ENCODE measurements at places on chromosomes 12 and 14.

GRCh38 chr14:37589715-37590427 lies 5.2 kb downstream of the FOXA1 start:
- peak; percentile 42 for DNase-seq

DNA sequence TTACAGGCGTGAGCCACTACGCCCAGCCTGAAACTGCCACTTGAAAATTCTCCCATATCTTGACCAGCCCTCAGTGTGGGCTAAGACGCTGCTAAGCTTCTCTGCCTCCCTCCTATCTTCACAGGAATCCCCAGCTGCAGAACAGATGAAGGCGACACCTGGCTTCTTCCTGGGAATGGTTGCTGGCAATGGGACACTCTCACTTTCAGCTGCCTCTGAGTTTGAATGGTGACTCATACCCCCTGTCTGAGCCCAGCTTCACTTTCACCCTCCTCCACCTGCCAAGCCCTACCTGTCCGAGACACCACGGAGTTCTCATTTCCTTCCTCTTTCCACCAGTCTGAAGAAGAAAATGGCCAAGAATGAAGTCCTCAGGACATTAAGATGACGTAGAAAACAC lies 18.3 kb upstream of the VASH1 start:
- DNase-seq = no peak

DNA sequence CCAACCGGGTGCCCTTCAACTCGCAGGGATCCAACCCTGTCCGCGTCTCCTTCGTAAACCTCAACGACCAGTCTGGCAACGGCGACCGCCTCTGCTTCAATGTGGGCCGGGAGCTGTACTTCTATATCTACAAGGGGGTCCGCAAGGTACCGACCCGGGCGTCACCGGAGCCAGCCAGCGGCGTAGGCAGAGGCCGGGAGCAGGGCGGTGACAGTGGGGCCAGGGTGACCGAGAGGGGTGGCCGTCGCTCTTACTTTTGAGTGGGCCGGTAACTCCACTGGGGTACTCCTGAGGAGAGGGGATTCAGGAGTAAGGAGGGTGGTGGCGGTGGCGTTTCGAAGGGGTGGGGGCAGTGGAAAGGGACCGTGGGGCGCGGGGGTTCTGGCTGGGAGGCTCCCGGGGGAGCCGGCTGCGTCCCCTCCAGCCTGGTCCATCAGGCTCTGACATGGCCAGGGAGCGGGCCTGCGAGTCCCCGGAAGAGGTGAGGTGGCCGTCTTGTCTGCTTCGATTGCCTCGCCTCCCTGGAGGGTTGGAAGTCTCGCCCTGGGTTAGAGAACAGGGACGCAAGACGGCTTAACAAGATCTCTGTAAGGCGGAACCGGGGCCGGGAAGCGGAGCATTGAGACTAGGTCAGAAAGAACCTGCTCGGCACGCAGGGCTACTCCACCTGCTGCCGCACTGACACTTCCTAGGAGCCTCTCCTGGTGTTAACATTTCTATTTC lies 491 bp downstream of the WDR20 start:
- DNase-seq = no peak

DNA sequence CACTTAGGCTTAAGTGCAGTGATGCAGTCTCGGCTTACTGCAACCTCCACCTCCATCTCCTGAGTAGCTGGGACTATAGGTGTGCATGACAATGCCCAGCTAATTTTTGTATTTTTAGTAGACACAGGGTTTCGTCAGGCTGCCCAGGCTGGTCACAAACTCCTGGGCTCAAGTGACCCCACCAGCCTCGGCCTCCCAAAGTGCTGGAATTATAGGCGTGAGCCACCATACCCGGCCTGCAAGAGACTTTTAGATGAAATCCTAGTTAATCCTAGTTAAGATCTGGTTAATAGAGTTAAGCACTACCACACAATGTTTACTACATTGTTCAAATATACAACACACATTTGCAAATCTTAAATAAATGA lies 196.5 kb upstream of the AMIGO2 start:
- DNase-seq = no peak

GRCh38 chr12:124286414-124286813 lies 8.5 kb upstream of the RFLNA start:
- DNase-seq = peak; percentile 2

GRCh38 chr12:111304642-111305071 lies 64.2 kb downstream of the PHETA1 start:
- DNase-seq = no peak

GRCh38 chr14:61258985-61259384 lies 22.2 kb downstream of the TMEM30B start:
- DNase-seq = no peak

DNA sequence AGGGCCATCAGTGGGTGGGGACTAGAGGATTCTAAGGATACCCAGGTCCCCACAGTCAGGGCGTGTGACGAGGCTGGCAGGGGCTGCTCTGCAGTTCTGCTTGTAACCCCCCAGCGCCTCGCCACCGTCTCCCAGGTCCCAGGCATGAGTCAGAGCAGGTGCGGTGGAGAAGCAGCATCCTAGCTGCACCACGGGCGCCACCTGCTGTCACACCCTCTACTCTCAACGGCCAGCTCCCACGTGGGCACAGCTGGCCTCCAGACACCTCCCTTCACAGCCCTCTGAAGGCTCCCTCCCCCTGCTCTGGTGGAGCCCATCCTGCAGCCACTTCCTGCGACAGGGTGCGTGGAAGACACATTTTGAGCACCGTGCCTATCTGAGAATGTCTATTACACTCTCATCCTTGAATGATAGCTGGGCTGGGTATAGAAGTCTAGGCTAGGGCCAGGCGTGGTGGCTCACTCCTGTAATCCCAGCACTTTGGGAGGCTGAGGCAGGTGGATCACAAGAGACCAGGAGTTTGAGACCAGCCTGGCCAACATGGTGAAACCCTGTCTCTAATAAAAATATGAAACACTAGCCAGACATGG lies 6.9 kb upstream of the NUDT14 start:
- DNase-seq = no peak

DNA sequence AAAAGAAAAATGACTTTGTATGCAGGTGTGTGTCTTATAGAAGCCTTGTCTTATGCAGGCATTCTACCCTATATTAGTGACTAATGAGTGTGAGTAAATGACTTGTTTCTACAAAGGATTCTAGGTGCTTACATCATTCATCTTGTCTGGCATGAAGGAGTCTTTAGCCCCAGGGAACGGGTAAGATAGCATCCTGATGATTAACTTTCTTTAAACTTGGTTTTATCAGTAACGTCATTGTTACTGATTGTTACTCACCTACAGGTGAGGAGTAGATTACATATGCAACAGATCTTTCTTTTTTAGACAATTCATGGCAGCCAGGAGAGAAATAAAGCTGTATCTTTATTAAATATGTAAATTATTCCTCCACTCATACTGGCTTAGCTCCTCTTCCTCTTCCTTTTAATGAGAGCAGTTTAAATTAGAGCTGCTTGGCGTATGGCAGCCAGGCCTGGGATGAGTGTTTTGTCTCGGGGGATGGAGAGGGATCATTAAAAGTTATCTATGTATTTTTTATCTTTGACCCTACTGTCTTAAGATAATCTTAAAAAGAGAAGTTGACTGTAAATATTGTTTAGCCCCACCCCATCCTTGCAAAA lies 57.2 kb upstream of the ATP2A2 start:
- DNase-seq = no peak

- no peak for DNase-seq
Measured at GRCh38 chr12:118098911-118099671, 4.7 kb downstream of the VSIG10 start.

- no peak for DNase-seq
Measured at GRCh38 chr12:54385251-54385914, 850 bp upstream of the ZNF385A start.

- no peak for DNase-seq
Measured at GRCh38 chr12:26736563-26737486, 96.2 kb downstream of the ITPR2 start.

- no peak for DNase-seq
Measured at GRCh38 chr12:57521525-57522010, 1.1 kb upstream of the MBD6 start.

DNA sequence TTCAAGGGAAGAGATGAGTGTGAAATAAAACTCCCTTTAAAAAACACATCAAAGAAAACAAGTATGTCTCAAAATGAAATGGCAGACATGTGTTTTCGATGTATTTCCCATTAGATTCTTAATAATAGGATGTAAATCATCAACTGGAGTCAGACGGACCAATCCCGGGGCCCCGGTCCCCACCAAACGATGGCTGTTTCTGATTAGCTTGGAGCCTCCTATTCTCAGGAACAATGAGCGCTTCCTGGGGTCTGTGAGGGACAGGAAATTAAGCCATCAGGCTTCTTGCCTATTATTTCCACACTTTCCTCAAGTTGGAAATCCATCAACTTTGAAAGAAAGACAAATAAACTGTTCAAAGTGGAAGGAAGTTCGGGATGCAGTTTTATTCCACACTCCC lies 179.4 kb downstream of the EFCAB11 start:
- no peak for DNase-seq

- DNase-seq = no peak
Measured at GRCh38 chr12:6072302-6072752, 52.1 kb downstream of the VWF start.

DNA sequence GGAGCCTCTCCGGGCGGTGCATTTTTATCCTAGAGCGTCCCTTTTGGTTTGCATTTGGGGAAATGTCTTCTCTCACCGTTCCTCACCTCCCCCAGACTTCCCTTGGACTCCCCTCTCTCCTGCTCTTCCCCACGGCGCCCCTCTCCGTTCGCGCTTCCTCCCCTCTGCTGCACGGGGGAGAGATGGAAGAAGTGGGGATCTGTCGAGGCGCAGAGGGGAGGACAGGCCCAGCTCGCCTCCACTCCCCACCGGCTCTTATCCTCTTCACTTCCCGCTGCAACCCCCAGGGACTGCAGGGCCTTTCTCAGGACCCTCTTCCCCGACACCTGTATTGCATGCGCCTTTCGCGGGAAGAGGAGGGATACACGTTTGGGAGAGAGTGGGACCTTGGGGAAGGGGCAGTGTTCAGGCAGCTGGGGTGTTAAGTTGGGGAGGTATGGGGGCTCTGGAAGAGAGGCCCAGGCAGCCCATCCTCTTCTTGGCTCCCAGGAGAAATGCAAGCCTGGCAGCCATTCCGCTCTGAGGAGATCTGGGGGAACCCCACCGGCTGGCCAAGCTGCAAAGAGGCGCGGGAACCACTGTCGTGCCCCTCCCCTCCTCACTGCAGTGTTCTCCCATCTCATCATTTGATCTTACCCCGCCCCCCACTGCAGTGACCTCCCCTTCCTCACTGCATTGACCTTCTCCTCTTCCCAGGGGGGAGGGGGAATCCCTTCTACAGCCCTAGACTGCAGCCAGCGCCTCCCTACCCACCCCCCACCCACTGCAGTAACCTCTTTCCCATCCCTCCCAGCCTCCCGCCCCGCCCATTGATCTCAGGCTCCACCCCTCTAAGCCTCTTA lies 788 bp downstream of the ENO2 start:
- DNase-seq = no peak

DNA sequence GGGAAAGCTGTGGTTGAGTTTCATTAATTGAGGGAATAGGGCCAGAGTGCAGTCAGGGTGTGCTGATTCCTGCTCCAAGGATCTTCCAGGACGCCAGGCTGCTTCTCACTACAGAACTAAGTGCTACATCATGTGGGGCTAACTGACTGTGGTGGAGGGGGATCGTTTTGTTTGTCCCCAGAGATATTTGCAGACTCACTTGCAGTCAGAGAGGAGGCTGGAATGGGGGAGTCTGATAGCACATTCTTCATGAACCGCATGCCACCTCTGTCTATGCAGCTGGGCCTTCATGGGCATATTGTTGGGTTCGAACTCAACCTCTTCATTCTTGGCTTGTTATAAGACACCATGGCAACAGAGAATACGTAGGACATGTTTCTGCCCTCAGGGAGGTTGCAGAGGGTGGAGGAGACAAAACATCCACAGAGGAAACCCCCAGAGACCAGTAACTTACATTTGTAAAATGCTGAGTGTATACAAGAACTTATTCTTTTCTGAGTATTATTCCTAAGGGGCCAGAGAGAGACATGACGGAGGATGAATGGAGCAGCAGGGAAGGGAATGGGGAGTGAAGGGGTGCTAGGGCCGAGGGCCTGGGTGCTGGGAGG lies 13.0 kb downstream of the KRT7 start:
- no peak for DNase-seq

GRCh38 chr12:70288817-70289216 lies 45.6 kb downstream of the CNOT2 start:
- no peak for DNase-seq

- no peak for DNase-seq
Measured at GRCh38 chr14:75295061-75295461, 16.4 kb downstream of the FOS start.

GRCh38 chr12:85804663-85805062 lies 31.5 kb downstream of the RASSF9 start:
- no peak for DNase-seq

- DNase-seq = no peak
Measured at GRCh38 chr14:71395151-71395604, 487.9 kb downstream of the PCNX1 start.

- DNase-seq = no peak
Measured at GRCh38 chr14:104783484-104784217, 11.9 kb downstream of the AKT1 start.

GRCh38 chr14:56816574-56817391 lies 6.5 kb upstream of the OTX2 start:
- DNase-seq = no peak

GRCh38 chr14:68820999-68821683 lies 28.3 kb upstream of the ZFP36L1 start:
- no peak for DNase-seq

DNA sequence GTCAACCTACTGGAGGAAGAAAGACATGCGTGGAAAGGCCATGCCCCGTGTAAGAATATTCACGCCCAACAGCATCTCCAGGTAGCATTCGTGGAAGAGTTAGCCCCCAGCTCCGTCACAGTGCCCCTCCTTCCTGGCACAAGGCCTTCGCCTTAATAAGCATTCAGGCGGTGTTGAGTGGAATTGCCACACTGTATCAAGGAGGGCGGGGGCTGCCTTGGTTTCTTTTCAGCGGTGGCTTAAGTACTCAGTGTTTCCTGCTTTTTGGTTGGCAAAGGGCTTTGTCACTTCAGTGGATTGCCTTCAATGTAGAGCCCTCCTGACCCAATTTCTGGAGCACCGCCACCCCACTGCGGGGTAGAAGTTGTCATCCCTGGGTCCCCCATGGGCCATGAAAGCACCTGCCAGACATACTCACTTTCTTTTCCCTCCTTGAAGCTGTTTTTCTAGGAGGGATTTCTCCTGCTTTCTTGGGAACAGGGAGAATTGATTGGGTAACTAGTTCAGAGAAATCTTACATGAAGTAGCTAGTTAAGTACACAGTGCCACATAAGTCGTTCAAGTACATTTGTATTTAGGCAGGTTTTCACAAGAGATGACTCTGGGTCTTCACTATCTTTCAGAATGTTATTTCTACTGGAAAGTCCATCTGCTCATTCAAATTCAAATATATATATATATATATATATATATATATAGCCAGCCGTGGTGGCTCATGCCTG lies 65.5 kb upstream of the STON2 start:
- no peak for DNase-seq

- DNase-seq = no peak
Measured at GRCh38 chr12:124007826-124008570, 35.0 kb downstream of the ZNF664 start.

- DNase-seq = no peak
Measured at GRCh38 chr14:34051966-34052657, 101.2 kb upstream of the EGLN3 start.
